ENCODE measurements at places on chromosomes 7 and 10.

DNA sequence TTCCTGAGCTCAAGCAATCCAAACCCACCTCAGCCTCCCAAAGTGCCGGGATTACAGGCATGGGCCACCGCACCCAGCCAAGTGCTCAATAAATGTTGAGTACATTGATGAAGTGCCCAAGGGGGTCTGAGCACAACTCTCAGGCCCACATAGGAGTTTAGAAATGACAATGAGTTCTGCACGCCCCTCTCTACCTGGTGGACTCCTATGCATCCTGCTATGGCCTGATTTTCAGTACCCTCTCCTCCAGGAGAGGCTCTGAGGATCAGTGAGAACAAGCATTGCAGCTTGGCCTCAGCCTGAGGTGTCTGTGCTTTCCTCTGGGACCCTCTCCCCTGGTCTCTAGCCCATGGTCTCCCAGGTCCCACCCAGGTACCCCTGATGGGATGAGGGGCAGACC lies 20.9 kb upstream of the GRIFIN start:
- DNase-seq, result no peak

DNA sequence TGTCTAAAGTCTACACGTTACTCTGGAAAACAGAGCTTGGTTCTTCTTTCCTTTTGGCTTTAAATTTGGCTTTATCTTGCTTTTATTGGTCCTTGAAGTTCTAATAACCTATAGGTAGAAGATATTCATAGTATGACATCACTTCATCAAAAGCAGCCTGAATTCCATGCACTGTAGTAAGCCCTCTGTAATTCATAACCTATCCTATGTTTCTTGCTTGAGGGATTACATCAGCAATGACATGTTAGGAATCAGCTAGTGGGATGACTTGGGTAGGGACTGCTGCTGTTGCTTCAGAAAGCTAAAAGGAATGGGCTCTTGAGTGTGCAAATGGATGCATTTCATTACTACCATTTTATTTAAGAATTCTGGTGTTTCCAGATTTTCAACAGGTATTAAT lies 184.9 kb downstream of the PTEN start:
- no peak for DNase-seq

DNA sequence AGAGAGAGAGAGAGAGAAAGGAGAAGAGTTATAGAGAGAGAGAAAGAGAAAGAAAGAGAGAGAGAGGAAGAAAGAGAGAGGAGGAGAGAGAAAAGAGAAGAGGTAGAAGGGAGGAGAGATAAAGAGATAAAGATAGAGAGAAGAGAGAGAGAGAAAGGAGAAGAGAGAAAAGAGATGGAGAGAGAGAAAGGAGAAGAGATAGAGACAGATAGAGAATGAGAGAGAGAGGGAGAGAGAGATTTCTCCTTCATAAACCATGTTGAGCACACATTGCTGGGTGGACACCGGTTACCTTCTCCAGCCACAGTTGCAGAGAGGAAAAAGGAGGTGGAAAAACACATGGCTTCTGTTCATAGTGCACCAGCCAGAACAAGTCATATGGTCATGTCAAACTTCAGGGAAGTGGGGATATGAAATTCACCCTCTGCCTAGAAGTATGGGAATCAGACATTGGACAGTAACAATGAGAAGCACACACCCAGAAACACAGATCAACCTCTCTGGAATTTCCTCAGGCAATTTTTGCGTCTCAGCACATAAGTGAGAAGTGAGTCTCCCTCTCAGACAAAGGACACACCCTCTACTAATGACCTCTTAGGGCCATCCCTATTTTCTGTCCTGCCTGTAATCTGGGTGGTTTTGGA lies 172.5 kb upstream of the SVIL start:
- DNase-seq, result no peak

DNA sequence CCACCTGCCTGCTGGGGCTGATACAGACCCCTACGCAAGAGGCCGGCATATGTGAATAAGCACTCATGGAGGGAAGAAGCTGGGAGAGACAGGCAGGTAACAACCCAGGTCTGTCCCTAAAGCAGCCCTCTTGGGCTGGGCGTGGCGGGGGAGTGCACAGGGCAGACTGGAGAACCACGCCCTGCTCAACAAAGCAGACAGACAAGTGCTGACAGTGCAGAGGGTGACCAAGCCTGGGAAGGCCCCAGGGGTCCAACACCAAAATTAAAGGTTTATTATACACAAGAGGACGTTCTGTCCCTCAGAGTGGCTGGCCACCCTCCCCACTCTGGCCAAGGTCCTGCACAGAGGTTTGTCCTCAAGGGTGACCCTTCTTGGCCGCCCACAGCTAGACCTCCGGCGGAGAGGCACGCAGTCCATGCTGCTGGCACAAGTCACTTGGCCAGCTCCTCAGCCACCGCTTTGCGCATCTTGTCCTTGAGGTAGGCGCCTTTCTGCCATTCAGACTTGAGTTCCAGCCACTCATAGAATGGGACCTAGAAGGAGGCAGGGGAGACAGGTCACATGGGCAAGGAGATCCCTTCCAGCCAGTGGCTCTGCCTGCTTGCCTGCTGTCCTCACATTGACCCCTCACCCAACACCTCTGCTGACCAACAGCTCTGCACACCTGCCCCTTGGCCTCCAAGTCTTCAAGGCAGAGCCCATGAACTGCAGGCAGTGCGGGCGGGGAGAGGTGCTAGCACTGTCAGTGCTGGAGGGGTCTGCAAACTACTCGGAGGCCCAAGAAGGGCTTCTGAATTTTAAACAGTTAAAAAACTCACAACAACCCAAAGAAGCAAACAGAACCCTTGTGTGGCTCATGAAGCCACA lies 11.4 kb upstream of the NACAD start:
- no peak for DNase-seq

DNA sequence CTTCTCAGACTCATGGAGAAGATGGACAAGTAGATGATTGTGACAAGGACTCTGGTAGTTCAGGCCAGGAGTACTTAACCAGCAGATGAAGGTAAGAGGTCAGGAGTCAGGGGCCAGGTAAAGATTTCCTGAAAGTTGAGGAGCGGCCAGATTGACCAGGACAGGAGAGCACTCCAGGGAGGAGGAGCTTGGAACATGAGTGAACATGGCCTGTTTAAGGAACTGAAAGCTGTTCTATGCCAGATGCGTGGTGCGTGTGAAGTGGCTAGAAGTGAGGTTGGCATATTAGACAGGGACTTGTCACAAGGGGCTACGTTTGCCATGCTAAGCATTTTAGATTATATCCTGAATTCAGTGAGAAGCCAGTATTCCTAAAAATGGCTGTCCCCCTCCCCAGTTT lies 157.2 kb downstream of the WNT2 start:
- DNase-seq, result no peak

- no peak for DNase-seq
Measured at GRCh38 chr10:98569853-98570252, 123.1 kb upstream of the HPS1 start.

GRCh38 chr10:99532687-99533495 lies at the start of gene NKX2-3:
TSS of gene NKX2-3 (plus strand) at chr10:99532942. CDS start at chr10:99533132, 190 bp downstream.
- DNase-seq, result no peak

DNA sequence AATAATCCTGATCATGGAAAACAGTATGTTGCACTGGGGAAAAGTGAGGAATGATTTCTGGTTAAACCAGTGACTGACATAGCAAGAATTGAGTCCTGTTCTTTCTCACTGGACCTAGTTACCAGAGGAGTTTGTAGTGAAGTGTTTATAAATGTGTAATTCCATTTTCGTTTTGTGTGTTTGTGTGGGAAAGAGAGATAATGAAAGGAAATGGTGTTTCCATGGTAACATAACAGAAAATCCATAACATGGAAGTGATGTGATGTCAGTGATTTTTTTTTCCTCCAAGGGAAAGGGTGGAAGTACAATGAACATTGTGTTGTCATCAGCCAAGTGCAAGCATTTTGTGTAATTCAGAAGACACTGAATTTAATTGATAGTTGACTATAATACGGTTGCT lies 283.9 kb downstream of the PLXDC2 start:
- DNase-seq, result no peak
